ENCODE measurements at places on chromosomes 2 and 18.

DNA sequence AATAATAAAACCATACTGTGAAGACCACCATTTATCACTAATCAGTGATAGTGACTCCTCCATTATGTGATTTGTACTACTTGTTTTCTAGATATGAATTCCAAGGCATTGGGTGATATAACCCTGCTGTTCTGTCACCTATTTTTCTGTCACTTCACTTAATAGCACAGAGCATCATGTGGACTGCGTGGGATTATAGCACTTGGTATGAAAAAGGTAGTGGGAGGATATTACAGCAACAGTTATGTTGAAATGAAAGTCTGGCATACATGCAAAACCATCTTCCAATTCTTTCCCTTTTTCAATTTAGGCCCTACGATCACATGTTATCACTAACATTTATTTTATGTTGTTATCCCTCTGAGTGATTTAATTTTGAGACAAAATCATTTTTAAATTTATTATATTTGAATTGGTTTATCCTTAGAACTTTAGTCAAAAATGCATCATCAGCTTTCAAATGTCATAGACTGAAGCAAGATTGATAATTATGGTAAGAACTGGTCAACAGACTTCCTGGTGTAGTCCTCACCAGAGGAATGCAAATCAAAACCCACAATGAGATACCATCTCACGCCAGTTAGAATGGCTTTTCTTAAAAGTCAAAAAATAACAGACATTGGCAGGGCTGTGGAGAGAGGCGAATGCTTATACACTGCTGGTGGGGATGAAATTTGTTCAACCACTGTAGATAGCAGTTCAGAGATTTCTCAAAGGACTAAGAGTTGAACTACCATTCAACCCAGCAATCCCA lies 242.6 kb downstream of the IKZF2 start:
- no peak for DNase-seq

DNA sequence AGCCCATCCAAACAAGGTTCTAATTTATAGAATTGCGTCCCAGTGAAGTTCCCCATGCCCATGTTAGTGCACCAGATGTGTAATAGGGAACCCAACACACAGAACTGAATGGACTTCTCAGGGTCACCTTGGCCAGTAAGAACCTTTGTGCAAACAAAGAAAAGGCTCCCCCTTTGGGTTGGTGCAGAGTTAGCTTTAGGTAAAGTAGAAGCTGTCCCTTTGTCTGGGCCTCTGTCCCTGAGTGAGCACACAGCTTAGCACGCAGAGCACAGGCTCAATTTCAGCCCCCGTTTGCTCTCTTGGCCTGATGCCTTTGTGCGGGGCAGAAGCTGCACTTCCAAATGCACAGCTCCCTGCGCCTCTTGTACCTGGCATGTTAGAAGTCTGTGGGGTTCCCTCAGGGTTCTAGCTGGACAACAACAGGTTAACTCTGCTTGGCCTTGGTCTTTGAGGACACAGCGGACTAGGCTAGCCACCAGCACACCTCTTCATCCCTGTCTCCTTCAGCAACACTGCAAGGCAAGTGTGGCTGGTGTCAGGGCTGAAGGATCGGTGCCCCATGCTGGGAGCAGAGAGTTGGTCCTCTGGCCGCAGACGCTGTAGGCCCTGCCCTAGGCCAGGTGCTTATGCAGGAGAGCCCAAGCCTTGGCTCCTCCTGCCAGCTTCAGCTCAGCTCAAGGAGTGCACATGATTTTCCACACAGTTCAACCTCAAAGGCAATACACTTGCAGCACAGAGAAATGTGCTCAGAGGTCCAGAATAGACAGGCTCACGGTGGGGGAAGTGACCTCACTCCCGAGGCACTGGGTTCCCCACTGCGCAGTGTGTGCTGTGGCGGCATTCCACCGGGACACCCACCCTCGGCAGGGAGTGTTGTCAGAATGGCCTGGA lies 73.3 kb upstream of the FOSL2 start:
- no peak for DNase-seq

DNA sequence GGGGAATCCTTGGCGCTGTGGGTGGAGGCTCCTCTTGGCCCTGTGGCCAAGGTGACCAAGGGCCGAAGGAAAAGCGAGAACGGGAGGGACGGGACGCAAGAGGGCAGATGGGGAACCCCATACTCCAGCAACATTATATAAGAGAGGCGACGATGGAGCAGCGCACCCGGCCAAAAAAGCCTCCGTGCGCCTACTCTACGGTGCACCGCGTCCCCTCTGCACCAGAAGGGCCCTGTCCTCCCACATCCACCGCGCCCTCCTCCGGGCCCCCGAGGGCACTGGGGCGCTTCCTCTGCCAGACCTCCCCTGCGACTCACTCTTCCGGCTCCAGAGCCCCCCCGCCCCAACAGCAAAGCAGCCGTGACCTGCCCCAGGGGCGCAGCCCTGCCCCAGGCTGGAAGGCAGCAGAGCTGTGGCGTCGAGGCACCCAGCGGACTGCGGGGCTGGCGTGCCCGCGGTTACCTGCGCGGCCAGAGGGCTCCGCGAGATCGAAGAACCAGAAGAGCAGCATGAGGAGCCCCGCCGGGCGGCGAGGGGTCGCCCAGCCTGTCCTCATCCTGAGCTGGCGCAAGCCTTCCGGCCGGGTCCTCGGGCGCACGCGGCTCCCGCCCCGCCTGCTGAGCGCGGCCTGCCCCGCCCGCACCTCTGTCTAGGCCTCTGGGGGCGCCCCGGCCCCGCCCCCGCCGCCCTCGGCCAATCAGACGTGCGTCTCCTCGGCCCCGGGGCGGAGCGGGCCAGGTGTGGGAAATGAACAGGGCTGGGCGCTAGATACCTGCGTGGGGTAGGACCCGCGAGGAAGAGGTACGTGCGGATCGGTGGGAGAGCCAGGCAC lies 106.3 kb upstream of the CD302 start:
- DNase-seq = no peak

GRCh38 chr2:42169874-42170521 lies 845 bp downstream of the EML4 start:
- DNase-seq = peak; percentile 20

- DNase-seq = no peak
Measured at GRCh38 chr2:136250131-136250530, 132.2 kb upstream of the CXCR4 start.

DNA sequence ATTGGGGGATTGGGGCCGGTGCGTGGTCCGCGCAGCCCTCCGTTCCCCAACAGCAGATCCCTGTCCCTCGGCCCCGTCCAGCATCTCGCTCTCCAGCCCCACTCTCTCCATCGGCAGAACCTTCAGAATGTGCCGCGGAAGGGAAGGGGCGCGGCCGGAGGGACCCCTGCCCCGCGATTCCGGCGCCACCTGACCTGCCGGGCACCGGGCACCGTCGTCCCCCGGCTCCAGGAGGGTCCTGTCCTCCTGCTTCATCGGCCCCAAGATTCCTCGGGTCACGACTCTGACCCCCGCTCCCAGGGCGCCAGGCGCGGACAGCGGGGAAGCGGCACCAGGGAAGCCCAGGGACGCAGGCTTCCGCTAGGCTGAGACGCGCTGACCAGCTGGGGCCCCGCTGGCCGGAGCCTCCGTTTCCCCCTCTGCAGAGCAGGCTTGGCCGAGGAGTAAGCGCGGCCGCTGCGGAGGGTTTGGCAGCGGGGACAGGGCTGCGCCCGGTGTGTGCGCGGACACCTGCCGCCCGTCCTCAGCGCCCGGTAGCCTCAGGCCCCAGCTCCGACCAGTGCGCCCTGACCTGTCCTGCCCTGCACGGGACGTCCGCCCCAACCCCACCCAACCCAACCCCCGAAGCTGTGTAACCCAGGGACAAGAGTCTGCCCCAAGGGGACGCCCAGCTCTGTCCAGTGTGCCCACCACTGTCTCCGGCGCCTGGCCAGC lies 16.8 kb upstream of the BOK start:
- DNase-seq = no peak

GRCh38 chr2:86617738-86618137 lies 5.9 kb downstream of the RNF103 start:
- no peak for DNase-seq

DNA sequence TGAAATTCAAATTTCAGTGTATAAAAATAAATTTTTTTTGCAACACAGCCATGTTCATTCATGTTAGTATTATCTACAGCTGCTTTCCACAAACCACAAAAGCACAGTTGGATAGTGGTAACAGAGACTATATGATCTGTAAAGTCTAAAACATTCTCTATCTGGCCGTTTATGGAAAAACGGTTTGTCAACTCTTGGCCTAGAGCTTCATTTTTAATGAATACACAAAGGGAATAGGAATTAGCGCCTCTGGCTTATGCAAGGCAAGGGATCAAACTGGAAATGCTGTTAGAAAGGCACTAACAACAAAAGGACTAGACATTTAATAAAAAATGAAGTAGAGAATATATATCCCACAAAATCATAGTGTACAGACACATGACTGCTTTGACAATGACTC lies 211.9 kb downstream of the EXOC6B start:
- no peak for DNase-seq

- no peak for DNase-seq
Measured at GRCh38 chr2:190723397-190724090, 74.7 kb downstream of the NAB1 start.

DNA sequence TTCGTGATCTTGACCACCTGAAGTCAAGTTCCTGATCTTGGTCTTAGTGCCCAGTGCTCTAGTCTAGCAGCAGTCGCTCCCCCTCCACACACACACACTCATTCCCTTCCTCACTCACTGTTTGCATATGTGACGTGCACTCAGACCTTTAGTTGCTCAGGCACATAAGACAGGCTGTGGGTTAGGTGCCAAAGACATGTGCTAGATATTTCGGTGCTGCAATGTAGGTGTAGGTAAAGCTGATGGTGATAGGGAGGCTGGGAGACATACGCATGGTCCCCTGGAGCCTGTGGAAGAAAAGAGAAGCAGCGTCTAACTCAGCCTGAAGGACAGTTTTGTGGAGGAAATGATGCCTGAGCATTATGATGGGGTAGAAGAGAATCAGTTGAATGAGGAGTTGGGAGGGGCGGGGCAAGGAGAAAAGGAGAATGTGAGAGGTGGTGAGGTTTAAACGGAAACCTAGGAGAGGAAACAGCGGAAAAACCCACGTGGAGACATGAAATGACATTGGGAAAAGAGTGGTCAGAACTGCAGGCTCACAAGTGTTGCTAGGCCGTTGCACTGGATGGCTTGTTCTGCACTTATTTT lies 3.8 kb downstream of the TTC39C start:
- DNase-seq = no peak

DNA sequence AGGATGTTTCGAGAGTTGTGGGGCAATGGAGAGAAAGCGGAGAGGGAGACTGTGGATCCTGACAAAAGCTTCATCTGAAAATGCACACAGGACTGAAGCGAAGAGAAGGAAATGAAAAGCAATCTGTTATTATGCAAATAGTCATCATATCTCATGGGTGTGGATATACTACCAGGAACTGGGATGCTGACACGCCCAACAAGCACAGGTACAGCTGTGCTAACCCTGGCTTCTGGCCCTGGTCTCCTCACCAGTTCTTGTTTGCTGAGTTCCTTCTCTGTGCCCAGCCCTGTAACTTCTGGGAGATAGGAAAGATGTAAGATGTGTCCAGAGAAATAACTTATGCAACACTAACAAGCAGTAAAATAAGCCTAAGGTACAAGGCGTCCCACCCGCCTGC lies 358.8 kb downstream of the CMPK2 start:
- no peak for DNase-seq

- DNase-seq = no peak
Measured at GRCh38 chr2:240383871-240384700, 51.4 kb upstream of the GPC1 start.

GRCh38 chr2:189406586-189407233 lies 34.6 kb upstream of the WDR75 start:
- DNase-seq = no peak

GRCh38 chr2:174193737-174194136 lies 54.6 kb downstream of the OLA1 start:
- no peak for DNase-seq

DNA sequence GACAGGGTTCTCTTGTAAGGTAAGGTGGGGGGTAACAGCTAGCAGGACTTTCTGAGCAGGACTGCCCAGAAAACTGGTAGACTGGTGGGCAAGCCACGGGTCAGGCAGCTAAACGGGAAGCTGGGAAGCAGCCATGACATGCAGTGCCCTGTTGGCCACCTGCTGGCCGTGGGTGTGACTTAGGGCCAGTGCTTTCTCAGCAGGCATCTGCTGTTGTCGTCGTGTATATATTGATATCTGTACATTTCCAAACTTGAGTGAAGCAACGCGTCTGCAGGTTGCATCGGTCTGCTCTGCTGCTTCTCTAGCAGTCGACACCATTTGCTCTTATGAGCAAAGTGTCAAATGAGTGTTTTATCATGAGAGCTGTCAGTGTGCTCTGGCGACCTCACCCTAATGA lies 31.0 kb downstream of the COA5 start:
- DNase-seq = no peak

GRCh38 chr2:28991460-28991859 lies 10.4 kb downstream of the TOGARAM2 start:
- no peak for DNase-seq

- DNase-seq = no peak
Measured at GRCh38 chr2:158702740-158703139, 92.4 kb upstream of the DAPL1 start.

DNA sequence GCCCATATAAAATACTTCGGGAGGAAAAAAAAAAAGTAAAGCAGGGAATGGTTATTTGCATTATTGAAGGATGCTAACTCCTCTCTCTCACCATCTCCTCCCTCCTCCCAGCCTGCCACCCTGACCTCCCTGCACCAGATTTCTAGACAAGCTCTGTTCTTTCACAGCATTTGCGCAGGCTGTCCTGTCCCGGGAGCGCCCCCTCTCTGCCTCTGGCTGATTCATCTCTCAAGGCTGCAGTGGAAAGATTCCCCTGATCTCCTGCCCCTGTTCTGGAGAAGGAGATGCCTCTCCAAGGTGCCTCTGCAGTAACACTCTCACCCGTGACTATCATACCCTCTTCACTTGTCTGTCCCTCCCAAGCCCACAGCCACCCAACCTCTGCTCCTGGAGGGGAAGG lies 38.5 kb downstream of the COL4A4 start:
- DNase-seq = no peak

DNA sequence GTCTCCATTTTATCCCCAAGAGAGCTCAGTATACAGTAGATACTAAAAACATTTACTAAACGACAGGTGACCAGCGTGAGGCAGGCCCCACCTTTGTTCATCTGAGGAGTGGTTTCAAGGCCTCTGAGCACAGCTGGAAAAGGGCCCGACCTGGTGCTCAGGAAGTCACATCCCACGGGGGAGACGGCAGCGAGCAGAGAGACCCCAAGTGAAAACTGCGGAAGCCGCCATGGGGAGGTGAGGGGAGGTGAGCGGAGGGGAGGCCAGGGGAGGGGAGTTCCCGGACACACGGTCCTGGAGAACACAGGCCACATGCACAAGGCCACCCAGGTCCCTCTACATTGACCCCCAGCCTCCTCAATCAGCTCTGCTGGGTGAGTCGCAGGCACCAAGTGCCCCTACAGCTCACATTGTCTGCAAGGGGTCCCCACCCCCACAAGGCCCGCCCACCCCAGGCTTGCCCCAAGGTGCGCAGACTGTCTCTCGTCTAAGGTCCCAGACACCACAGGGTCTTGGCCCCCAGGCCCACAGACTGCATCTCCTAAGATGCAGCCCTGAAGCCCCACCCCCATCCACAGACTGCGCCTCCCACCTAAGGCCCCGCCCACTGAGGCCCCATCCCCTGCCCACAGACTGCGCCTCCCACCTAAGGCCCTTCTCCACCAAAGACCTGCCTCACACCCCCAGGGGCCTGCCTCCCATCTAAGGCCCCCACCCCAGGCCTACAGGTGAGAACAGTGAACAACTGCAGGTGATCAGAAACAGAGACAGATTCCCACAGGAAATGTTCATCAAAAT lies 19.1 kb downstream of the PARD6G start:
- no peak for DNase-seq

Data from kidney tubule cell (primary cell).